ENCODE measurements at places on chromosomes 7 and 10.

- no peak for DNase-seq
Measured at GRCh38 chr10:77355844-77356243, 281.8 kb downstream of the KCNMA1 start.

GRCh38 chr10:53786236-53786900, 1013.8 kb upstream of the MBL2 start:
- DNase-seq: no peak

DNA sequence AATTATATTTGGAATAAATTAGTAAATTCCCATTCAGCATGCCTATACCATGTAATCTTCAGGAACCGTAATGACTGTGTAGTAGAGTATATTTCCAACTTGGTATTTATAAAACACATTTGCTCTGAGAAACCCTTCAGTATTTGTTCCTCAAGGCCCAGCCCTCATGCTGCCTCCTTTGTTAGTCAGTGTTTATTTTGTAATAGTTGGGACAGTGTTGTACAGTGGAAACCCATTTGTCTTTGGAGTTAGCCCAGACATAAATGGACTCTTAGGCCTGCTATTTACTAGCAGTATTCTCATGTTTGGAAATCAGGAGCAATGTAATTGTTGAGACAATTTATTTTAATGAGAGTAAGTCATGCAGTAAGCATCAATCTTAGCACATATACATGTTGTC, 686.9 kb downstream of the AUTS2 start:
- DNase-seq: no peak

DNA sequence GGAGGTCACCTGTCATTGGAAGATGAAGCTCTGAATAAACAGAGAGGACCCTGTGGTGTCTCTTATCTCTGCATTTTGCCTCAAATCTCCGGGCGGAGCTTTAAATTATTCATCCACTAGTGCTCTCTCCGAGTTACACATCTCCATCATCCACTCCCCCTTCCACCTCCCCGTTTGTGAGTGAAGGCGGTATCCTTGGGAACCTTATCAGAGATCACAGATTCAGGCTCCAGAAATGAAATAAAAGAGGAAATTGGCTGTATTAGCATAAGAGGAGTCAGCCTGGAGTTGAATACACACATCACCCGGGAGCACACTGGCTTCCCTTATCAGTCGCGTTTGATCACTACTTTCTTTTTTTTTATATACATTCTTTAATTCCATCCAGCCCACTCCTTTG, 1184.8 kb downstream of the GATA3 start:
- DNase-seq: no peak

All from CMK (cell line).